ENCODE measurements at places on chromosomes 13 and 19.

- no peak for DNase-seq
- peaks cover 8% of the 10 kb centered on the region for H3K4me1 ChIP-seq
- H3K4me3 ChIP-seq, result no peak overlapping the region
- no peaks in the 10 kb centered on the region for H3K36me3 ChIP-seq
Observed at GRCh38 chr13:50144246-50145160, 129.3 kb downstream of the KCNRG start.

DNA sequence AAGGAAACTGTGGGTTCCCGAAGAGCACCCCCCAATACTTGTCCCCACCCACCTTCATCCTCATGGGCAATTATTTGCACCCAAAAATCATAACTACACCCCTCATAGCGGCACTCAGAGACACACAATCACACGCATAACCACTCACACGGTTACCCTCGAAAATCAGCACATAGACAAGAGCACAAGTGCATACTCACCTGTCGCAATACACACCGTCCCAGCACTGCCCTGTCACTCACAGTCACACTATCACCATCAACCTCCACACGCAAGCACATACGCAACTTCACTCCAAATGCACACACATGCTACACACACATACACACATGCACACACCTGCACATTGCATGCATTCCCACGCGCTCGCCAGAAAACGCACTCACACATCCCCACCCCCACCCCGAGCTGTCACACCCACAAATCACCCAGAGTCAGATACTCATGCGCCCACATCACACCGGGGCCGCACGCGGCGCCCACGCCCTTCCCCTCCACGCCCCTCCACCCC lies 535 bp downstream of the COL5A3 start:
- DNase-seq, result no peak
- H3K27ac ChIP-seq, result no peak overlapping the region
- H3K27me3 ChIP-seq, result peaks cover 62% of the 10 kb centered on the region

GRCh38 chr13:20219577-20219976 lies 12.5 kb downstream of the GJB6 start:
- peaks cover 12% of the 10 kb centered on the region for H3K27me3 ChIP-seq
- H3K36me3 ChIP-seq, result no peaks in the 10 kb centered on the region
- H3K27ac ChIP-seq, result no peak overlapping the region
- no peak overlapping the region for H3K4me3 ChIP-seq

GRCh38 chr13:33637978-33638743 lies 179.8 kb upstream of the RFC3 start:
- no peak overlapping the region for H3K27ac ChIP-seq
- H3K4me1 ChIP-seq, result no peaks in the 10 kb centered on the region
- no peaks in the 10 kb centered on the region for H3K36me3 ChIP-seq
- no peaks in the 10 kb centered on the region for H3K27me3 ChIP-seq
- DNase-seq, result no peak

DNA sequence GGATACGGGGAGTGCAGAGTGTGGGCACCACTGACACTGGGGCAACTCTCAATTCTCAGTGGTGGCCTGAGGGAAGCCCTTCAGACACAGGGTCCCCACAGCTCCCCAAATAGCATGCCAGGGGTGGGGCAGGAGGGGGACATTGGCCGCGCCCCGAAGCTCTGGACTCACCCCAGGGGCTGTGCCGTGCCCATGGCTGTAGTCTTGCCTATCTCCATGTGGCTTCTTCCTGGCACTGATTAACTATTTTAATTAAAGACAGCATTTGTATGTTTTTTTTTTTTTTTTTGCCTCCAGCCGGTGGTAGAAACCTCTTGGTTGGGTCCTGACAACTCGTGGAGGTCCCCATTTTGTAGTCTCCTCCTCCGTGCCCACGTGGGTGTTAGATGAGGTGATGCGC lies 23.3 kb downstream of the GATAD2A start:
- H3K4me3 ChIP-seq, result no peak overlapping the region
- H3K4me1 ChIP-seq, result peaks cover 94% of the 10 kb centered on the region

All from stimulated activated naive B cell treated with anti-CD40 and anti-IgM and Interleukin-4, amounts not matched to agents 10 μg/mL and 1 μg/mL and 100 μg/mL, for 72 hours (primary cell).